NCI-H1105 treated with DMSO at 0.1 percent for 48 hours (cell line): ENCODE measurements at places on chromosomes 5 and 9.

- no peak for DNase-seq
These were observed 307.0 kb downstream of the CWC27 start for GRCh38 chr5:65075623-65076250.

- peak; percentile 18 for DNase-seq
These were observed 1.5 kb downstream of the WHRN start for GRCh38 chr9:114503522-114504340.

DNA sequence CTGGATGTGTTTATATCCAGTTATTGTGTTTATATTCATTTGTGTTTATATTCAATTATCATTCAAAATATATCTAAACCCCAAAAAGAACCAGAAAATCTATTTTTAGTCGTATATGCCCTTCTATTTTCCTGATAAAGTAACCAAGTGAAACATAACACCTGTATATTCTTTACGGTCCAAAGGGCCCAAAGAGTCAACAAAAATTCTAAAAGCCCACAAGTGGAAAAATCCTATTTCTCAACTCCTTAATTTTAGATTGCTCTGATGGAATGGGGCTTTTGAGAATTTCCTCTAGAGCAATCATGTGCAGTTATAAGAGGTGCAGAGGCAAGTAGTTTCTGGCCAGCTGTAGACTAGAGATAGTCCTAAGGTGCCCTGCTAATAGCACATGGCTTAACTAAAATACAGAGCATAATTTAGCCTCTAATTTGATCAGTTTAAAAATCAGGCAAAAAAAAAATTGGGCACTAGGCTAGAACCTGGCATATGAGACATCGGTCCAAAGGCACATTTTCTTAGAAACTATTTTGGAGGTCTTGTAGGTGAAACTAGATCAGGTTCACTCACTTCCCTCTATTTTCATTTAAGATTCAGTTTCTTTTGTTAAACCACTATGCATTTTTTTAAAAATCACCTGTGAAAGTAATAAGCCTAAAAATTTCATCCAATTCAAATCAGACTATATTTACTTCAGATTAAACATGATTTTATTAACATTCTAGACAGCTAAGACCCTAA is 256.0 kb downstream of the FBXL17 start:
- no peak for DNase-seq

DNA sequence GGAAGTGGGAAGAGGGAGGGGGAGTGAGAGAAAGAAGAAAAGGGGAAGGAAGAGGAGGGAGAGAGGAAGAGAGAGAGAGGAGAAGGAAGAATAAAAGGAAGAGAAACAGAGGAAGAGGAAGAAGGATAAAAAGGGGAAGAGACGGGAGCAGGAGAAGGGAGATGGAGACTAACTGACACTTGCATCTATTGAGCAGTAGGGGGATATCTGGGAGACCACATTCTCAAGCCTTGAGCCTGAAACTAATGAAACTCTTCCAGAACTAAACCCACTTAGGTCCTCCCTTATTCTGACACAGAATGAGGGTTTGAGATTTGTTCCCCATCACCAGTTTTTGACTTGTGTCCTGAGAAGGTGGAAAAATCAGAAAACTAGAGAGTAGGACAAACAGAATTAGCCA is 533.3 kb downstream of the CDH12 start:
- no peak for DNase-seq

DNA sequence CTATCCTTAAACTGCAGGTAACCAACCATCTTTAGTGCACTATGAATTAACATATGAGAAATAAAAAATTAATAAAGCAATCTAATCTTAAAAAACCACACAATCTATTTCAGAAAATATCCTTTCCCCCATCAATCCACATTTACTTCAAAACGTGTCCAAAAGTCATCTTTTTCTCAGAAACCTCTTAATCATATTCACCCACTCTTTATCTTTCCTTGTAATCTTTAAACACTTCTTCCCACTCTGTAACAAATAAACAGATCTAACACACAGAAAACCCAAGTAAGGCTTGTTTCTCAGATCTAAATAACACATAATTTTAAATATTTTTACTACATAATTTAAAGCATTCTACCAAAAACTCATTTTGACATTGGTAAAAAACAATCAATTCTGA is 44.4 kb downstream of the EFCAB9 start:
- no peak for DNase-seq

DNA sequence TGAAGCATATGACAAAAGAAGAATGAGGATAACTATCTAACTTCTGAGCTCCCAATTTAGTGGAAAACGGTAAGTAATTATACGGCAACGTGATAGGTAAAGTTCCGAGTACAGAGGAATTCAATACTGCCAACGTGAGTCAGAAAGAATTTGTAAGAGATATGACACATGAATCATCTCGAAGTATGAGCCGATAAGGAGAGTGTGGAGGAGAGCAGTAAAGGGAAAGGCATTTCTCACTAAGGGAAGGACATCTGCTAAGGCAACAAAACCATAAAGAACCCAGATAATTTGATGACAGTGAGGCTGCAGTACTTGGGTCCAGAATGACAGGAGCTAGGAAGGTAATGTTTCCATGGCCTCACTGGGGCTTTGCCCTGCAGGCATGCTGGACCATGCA is 11.0 kb downstream of the MPDZ start:
- no peak for DNase-seq

- no peak for DNase-seq
These were observed 38.8 kb upstream of the LIFR start for GRCh38 chr5:38595132-38595745.

DNA sequence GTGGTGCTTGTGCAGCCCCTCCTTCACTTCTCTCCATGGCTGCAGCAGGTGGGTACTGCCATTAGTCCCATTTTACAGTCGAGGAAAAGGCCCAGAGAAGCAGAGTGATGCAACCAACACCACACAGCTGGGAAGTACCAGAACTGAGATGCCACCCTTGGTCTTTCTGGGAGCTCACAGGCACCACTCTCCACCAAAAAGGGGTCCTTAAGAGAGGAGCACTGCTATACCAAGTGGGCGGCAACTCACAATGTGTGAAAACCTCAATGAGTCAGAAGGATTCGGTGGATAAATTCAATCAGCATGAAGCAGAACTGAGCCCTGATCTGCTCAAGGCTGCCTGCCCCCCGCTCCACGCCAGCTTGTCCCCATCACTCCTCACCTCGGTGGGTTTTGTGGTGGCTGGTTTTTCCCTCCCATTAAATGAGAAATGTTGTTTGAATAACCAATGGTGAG is 213.7 kb downstream of the FSTL4 start:
- no peak for DNase-seq

DNA sequence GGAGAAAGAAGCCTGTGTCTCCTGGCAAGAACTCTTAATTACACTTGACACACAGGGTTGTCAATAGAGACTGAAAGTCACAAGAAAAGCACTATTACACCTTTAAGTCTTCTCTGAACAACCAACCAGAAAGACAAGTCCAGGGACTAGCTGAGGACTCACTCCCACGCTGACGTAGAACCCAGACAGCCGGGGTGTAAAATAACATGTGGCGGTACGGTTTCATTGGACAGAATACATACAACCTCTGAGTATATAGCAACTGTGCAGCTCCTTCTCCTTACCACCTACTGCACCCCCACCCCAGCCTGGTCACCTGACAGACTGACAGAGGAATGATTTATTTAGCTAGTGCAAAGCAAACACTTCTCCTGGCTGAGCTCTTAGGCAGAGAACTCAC is 103.4 kb upstream of the RASEF start:
- DNase-seq = no peak

DNA sequence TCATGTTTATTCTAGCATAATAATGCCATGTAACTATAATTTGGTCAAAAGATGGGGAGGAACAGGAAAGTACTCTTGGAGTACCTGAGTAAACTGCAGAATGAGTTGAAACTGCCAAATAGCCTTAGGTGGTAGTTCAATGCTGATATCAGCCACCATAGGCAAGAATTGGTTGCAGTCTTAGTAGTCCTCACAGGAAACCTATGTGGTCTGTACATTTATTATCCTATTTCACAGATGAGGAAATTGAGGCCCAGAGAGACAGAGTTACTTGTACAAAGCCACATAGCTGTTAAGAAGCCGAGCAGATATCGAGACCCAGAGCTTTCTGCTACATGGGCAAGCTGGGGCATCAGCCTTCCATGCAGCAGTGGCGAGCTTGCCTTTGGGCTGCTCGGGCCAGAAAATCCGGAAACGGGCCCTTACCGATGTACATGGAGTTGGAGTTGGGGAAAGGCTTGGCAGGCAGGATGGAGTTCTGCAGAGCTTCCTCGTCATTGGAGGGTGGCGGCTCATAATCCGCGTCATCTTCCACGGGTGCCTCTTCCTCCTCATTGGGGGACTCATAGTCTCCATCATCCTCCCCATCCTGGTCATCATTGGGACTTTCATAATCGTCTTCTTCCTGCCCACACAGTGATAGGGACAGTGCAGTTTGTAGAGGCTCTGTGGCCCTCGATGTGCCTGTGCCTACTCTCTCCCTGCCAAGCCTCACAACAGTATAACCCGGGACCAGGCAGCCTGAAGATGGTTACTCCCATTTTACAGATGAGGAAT is 27.1 kb downstream of the LCP2 start:
- DNase-seq = no peak

GRCh38 chr5:141484641-141485311 is at the start of gene PCDHGC4:
TSS of gene PCDHGC4 (plus strand) at chr5:141485030. CDS start at chr5:141485174, 144 bp downstream.
- peak; percentile 50 for DNase-seq

DNA sequence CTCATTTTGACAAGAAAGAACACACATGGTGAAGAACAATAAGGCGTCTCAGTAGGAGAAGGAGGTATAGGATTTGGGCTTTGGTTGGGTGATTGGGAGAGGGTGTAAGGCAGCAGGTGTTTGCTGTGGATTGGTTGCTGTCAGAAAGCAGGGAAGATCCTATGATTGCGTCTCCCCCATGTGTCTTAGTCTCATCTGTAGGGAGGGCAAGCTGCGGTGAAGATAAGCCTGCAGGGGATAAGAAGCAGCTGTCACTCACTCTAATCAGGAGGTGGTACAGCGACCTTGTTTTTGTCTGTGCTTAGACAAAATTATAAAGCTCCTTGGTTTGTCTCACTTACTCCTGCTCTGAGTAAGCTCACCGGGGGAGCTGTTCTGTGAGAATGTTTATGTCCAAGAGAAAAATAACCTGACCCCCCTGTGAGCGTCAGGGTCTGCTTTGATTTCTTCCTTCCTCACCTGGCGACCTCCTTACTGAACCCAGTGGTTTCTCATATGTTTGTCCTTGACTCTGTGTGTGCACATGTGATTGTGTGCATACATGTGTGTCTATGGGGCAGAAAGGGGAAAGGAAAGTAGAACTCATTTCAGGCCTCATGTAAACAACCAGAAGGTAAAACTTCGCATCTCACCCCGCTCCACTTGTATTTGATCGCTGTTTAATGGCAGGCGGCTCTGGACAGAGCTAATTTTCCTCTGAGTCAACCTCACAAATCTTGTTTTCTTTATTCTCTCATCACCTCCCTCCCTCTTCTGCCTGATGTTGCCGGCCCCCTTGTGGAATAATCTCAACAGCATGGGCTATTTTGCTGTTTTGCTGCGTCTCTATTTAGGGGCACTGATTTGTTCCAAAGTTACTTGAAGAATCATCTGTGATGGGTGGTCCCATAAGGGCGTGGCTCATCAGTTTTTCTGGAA is 105.6 kb downstream of the TENT4A start:
- DNase-seq = no peak

DNA sequence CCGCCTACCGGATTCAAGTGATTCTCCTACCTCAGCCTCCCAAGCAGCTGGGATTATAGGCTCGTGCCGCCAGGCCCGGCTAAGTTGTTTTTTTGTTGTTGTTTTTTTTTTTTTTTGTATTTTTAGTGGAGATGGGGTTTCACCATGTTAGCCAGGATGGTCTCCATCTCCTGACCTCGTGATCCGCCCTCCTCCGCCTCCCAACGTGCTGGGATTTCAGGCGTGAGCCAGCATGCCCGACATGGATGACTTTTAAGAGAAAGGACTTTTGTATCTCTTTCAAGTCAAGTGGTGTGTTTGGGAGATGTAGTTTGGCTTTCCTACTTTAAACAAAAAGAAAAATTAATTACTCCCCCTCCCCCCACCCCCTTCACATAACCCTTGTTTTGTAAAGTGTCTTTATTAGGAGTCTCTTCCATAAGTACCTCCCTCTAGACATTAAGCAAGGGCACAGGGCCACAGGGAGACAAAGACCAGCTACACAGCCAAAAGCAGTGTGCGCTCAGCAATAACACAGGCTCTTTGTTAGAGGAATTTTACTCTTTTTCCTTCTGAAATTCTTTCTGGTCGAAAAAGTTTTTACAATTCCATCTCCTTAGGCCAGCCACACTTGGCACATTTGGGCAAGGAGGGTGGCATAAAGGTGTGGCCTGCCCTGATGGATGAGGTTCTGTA is 31.2 kb downstream of the JAKMIP2 start:
- peak; percentile 88 for DNase-seq

DNA sequence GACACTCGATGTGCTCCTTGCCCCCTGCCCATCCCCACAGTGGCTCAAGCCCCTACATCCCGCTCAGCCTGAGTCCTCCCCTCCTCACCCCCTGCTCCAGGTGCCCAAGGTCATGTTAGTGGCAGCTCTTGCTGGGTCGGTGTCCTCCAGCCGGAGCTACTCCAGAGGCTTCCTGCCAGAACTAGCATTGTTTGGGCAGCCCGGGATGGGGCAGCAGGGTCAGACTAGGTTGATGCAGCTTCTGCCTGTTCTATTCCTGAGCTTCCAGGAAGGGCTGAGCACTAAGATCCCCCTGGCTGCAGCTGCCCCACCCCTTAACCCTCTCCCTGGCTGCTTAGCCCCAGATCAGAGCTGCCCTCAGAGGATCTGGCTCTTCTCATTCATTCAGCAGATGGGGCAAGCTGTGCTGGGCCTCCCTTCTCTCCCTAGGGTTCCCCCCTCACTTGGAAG is 671 bp downstream of the RGS14 start:
- DNase-seq = no peak

DNA sequence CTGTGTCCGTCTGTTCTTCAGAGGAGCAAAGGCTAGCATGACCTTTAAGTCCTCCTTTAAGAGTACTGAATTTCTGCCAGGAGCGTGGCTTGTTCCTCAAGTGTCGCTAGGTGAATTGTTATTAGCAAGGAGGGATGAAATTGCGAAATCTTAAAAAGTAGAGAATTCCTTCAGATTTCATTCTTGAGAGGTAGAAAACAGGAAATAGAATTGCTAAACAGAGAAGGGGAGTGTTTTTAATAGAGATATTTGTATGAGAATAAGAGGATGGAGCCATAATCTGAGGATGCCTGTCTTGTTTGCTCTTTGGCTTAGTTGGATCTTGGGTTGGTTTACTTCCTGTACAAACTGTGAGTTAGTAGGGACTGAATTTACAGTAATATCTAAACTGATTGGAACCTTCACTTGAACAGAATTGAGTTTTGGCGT is 39.2 kb downstream of the EXOSC2 start:
- no peak for DNase-seq
